A549 treated with Hydrocortisone at 1 μM for 4 hours (cell line): ENCODE measurements at places on chromosomes 7 and 10. TPM values are rescaled to one million over a fixed set of nuclear protein-coding genes. Genes with fewer than 3 reads are reported as not detected.

Gene CFAP58
- 0.08 to 0.17 TPM (median 0.14 TPM) in 5 replicates for total RNA-seq

Gene ASAH2
- 2.2 to 3.8 TPM (median 2.3 TPM) in 5 replicates for total RNA-seq

Gene MOGAT3
- total RNA-seq: not detected in 5 replicates

Gene AKR1C4
- total RNA-seq: 0.10 to 0.32 TPM (median 0.30 TPM) in 5 replicates

Gene CCL24
- total RNA-seq: not detected in 5 replicates

Gene C1QL3
- total RNA-seq: not detected in 5 replicates

Gene SRGN
- 91.0 to 135 TPM (median 98.2 TPM) in 5 replicates for total RNA-seq

Gene SFTPA1
- total RNA-seq: not detected in 5 replicates

Gene OPN4
- total RNA-seq: not detected in 5 replicates

Gene GDI2
- 194 to 296 TPM (median 211 TPM) in 5 replicates for total RNA-seq
